Mesothelial cell of epicardium (in vitro differentiated cells): ENCODE measurements at places on chromosomes 7 and 10. TPM values are rescaled to one million over a fixed set of nuclear protein-coding genes. Genes with fewer than 3 reads are reported as not detected.

DNA sequence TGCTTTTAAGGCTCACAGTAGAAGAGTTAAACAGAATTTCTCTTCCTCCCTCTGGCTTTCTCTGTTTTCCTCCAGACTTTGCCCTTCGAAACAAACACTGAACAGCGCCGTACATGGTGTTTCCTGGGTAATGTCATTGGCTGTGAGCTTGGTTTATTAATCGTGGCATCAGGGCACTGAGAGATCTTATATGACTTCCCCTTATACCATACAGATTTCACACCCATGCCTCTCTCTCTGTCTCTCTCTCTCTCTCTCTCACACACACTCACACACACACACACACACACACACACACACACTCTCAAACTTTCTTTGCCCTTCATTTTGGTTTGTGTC, 195.5 kb downstream of the CREB5 start:
- DNase-seq = no peak
- H3K27me3 ChIP-seq = no peaks in the 10 kb centered on the region
- H3K4me3 ChIP-seq = no peak overlapping the region
- H3K36me3 ChIP-seq = no peaks in the 10 kb centered on the region
- H3K27ac ChIP-seq = no peak overlapping the region
- peaks cover 19% of the 10 kb centered on the region for H3K4me1 ChIP-seq

DNA sequence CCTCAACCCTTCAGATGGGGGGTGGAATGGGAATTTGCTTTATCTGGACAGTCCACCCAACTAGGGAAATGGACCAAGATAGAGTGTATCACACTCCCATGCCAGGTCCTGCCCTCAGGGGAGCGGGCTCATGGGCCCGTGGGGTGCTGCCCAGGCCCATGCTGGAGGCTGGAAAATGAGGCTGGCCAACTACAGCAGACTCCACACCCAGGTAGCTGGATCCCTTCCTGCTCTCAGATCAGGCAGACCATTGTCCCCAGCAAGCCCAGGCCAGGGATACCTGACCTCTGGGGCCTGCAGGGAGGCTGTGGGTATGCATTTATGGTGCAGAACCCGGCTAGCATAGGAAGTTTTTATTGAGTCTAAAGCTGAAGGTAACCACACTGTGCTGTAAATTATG, 162.4 kb downstream of the TCERG1L start:
- H3K27me3 ChIP-seq = peaks cover 3% of the 10 kb centered on the region
- no peak overlapping the region for H3K27ac ChIP-seq
- H3K4me1 ChIP-seq = peaks cover 14% of the 10 kb centered on the region
- H3K4me3 ChIP-seq = no peak overlapping the region

DNA sequence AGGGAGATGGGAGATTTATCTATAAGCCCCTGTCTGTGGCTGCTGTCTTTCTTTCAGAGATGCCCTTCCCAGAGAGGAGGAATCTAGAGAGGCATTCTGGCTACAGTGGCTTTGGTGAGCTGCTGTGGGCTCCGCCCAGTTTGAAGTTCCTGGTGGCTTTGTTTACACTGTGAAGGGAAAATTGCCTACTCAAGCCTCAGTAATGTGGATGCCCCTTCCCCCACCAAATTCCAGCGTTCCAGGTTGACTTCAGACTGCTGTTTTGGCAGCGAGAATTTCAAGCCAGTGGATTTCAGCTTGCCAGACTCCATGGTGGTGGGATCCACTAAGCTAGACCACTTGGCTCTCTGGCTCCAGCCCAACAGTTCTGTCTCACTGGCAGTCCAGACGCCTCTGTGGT, 951.6 kb downstream of the CCSER2 start:
- no peaks in the 10 kb centered on the region for H3K36me3 ChIP-seq
- no peaks in the 10 kb centered on the region for H3K4me1 ChIP-seq
- H3K27ac ChIP-seq = no peak overlapping the region
- no peak overlapping the region for H3K4me3 ChIP-seq
- H3K27me3 ChIP-seq = no peaks in the 10 kb centered on the region

GRCh38 chr7:7271094-7271874, 88.9 kb downstream of the C1GALT1 start:
- no peaks in the 10 kb centered on the region for H3K4me1 ChIP-seq
- no peaks in the 10 kb centered on the region for H3K27me3 ChIP-seq
- H3K36me3 ChIP-seq = no peaks in the 10 kb centered on the region
- no peak overlapping the region for H3K27ac ChIP-seq

- DNase-seq = no peak
- H3K27ac ChIP-seq = no peak overlapping the region
- peaks cover 29% of the 10 kb centered on the region for H3K36me3 ChIP-seq
- H3K4me1 ChIP-seq = peaks cover 35% of the 10 kb centered on the region
- H3K27me3 ChIP-seq = no peaks in the 10 kb centered on the region
Measured at GRCh38 chr7:92631067-92631849, 41.1 kb upstream of the FAM133B start.

DNA sequence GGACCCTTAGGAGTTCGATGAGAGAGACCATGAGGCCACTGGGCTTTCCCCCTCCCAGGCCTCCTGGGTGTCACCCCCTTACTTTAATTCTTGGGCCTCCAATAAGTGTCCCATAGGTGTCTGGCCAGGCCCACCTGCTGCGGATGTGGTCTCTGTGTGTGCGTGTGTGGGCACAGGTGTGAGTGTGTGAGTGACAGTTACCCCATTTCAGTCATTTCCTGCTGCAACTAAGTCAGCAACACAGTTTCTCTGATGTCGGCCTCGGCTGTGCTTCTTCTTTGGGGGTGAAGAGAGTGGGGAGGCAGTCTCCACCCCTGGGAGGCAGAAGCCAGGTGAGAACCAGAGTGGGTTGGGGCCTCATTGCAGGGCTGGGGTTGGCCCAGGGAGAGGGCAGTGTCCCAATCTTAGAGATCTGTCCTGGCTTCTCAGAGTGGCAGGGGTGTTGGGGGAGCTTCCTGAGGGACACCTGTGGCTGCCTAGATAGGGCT, 1.5 kb downstream of the PVRIG start:
- H3K27ac ChIP-seq = no peak overlapping the region
- no peaks in the 10 kb centered on the region for H3K27me3 ChIP-seq
- no peak for DNase-seq

DNA sequence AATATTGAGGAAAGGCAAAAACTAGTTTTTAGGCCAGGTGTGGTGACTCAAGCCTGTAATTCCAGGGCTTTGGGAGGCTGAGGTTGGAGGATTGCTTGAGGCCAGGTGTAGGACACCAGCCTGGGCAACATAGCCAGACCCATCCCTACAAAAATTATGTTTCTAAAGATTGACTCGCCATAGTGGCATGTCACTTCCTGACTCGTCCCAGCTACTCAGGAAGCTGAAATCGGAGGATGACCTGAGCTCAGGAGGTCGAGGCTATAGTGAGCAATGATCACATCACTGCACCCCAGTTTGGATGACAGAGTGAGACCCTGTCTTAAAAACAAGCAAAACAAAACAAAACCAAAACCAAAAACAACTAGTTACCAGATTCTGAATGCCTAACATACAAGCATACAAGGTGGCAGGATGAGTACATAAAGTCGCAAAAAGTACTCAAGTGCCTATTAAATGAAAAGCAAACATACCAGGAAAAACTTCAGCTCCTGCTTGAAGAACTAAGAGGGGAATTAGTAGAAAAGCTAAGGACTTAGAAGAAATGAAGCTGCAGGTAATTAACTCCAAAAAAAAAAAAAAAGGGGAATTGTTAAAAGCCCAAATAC, 14.1 kb downstream of the ZNF398 start:
- no peak for DNase-seq
- H3K4me3 ChIP-seq = no peak overlapping the region
- H3K27me3 ChIP-seq = no peaks in the 10 kb centered on the region
- peaks cover 26% of the 10 kb centered on the region for H3K36me3 ChIP-seq

JCAD gene
- 20.4 to 22.8 TPM (median 21.5 TPM) in 3 replicates for total RNA-seq

CALHM3 gene
- not detected in 3 replicates for total RNA-seq
